ENCODE measurements at places on chromosomes 11 and 22. TPM values are rescaled to one million over a fixed set of nuclear protein-coding genes. Genes with fewer than 3 reads are reported as not detected.

GRCh38 chr11:79165908-79166307 is 274.9 kb downstream of the TENM4 start:
- no peak for DNase-seq

DNA sequence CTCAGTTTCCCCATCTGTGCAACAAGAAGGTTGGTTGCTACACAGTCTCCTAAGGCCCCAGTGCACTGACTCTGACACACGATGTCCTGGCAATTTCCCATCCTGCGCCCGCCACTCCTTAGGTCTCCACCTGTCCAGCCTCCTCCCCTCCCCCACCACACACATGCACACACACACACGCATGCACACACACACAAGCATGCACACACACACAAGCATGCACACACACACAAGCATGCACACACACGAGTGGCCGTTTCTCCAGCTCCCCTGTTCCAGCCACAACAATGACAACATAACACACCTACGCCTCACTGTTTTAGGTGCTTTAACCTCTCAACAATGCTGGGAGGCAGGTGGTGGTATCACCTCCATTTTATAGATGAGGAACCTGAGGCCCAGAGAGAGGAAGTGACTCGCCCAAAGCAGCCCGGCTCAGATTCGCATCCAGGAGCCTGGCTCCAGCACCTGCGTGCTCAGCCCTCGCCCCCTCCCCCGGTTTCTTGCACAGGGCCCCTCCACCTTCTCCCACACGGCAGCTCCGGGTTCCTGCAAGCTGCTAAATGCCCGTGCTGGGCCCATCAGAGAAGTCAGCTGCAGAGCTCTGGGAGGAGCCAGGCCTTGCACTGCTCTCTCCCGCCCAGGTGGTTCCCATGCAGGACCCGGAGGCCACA is 13.0 kb downstream of the CYTH4 start:
- no peak for DNase-seq

DNA sequence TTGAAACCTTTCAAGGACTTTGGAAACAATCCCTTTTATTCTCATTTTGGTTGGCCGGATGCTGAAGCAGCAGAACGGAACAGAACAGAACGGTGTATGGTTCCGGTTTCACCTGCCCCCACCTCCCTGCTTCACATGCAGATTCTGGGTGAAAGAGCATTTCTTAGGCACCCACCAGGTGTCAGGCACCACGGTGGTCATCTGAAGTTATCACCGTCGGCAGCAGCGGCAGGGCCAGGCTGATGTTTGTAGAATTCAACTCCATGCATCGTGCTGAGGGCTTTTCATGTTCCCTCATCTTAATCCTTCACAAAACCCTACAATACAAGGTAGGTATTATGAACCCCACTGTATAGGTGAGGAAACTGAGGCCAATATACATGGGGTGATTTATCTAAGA is 13.6 kb upstream of the PHF21B start:
- DNase-seq = no peak

CABP7 gene
- polyA plus RNA-seq = 0.12 TPM

RBMXL2 gene
- polyA plus RNA-seq = 0.07 TPM

CCDC87 gene
- polyA plus RNA-seq = 0.36 TPM

HSPA8 gene
- 1,151 TPM for polyA plus RNA-seq

GNAZ gene
- 6.9 TPM for polyA plus RNA-seq

DNA sequence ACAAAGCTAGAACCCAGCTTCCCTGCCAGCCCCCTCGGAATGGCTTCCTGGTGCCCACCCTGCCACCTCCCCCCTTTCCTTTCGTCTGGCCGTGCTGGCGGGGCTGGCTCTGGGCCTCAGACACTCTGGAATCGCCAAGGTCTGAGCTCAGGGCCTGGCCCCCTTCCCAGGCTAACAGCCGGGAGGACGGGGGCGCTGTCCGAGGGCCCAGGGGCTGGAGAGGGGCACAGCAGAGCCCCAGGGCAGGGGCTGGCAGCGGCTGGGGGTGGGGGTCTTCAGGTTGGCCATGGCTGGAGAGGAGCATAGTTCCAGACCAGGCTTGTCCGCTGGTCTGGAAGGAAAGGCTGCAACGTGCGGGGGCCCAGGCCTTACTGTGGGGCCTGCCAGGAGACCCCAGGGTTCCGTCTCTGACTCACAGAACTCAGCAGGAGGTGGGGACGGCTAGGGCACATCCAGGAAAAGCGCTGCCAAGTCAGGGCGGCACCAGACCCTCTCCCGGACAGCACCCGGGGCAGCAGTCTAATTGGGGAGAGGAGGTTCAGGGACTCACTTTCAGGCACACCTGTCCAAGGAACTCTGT is 861 bp upstream of the LTBP3 start:
- DNase-seq = no peak

APOL4 gene
- 6.1 TPM for polyA plus RNA-seq
